ENCODE measurements at places on chromosomes 4 and X. TPM values are rescaled to one million over a fixed set of nuclear protein-coding genes. Genes with fewer than 3 reads are reported as not detected.

KIF4A gene
- total RNA-seq: 12.2 TPM

RBM41 gene
- total RNA-seq: 22.5 TPM

ERVMER34-1 gene
- total RNA-seq: 3.7 TPM

MAML3 gene
- total RNA-seq: 26.0 TPM

CXCL3 gene
- 2.8 TPM for total RNA-seq

MTTP gene
- total RNA-seq: 0.75 TPM

CLCN4 gene
- total RNA-seq: 5.7 TPM
